NCI-H2107 (cell line): ENCODE measurements at places on chromosomes 13 and 19.

GRCh38 chr19:45553464-45553863 is 31.1 kb downstream of the OPA3 start:
- peak; percentile 80 for DNase-seq

- DNase-seq: no peak
Measured at GRCh38 chr13:100600915-100601314, 12.3 kb upstream of the GGACT start.

DNA sequence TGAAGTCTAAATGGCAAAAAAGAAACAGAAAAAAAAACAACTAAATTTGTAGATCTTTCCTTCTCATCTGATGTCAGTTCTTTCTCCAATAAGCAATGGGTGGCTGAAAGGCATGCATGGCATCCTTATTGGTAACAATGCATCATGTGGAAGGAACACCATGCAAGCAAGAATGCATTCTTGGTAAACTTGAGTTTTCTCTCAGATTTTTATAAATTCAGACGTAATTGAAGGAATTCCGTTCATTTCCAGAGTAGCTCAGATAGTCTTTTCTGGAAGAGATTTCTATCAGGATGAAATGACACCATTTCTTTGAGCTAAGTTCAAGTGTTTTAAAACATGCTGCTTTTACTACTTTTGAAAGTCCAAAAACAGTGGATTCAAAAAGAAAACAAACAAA is 373.0 kb downstream of the COG6 start:
- no peak for DNase-seq

- DNase-seq: no peak
Measured at GRCh38 chr13:87459419-87459818, 211.8 kb upstream of the SLITRK5 start.

DNA sequence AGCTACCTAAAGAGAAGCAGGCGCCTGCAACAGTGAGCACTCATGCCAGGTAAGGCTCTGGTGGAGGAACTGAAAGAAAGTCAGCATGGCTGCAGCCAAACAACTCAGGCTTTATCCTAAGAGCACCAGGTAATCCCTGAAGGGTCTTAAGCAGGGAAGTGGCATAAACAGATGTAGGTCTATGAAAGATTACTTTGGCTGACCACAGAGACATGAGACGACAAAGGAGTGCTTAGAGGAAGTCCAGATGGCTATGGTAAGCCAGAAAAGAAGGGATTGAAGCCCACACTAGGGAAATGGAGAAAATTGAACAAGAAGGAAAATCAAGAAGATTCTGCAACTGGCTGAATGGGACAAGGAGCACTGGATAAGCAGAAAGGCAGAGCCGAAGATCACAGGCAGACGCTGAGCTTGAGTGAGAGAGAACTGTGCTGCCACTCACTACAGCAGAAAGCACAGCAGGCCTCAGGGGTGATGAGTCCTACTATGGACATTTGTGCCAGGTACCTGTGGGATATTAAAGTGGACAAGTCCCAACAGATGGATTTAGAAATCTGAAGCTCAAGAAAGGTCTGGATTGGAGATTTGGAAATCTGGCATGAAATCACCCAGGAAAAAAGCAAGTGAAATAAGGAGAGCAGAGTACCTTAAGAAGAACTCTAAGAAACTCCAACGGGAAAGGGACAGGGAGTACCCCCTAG is 4.2 kb downstream of the RCBTB1 start:
- no peak for DNase-seq

- peak; percentile 68 for DNase-seq
Measured at GRCh38 chr19:13150187-13150930, at the start of the genes IER2 and STX10. Gene IER2 (plus strand): TSS chr19:13150411. CDS start chr19:13153187, 2,776 bp downstream. Gene STX10 (minus strand): TSS chr19:13150375. CDS start chr19:13150173, 202 bp downstream.

- DNase-seq: no peak
Measured at GRCh38 chr13:73898276-73898675, 235.9 kb downstream of the KLF12 start.

DNA sequence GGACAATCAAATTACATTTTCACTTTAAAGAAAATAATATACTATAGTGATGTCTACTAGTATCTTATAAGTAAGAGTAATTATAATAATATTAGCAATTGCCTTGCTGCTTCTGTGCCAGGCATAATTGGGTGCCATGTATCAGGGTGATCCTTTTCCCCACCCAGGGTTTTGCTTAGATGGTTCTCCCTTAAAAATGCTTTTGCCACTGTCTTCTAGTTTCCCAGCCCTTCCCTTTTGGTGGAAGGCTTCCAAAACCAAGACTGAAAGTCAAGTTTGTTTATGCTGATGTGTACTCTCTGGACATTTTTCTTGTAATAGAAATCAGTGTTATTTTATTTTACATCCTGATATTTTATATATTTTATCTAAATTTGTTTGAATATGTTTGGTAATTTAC is 77.8 kb downstream of the ITGBL1 start:
- DNase-seq: no peak

GRCh38 chr13:79659121-79659521 is 178.2 kb downstream of the NDFIP2 start:
- DNase-seq: no peak

DNA sequence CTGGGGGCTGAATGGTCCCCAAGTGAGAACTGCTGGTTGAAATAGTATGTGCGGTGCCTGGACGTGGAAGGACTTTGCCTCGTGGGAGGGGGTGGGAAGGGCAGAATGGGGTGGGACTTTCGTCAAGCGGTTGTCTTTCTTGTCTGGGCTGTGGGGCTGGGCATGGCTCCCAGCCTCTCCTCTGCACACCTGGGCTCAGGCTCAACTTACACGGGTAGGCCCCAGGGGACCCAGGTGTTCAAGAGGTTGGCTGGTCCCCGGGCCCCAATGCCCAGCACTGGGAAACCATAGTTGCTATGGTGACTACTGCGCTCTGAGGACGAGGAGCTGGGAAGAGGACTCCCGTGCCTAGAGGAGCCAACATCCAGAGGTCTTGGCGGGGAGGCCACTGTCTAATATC is 7.3 kb downstream of the NWD1 start:
- DNase-seq: peak; percentile 92

DNA sequence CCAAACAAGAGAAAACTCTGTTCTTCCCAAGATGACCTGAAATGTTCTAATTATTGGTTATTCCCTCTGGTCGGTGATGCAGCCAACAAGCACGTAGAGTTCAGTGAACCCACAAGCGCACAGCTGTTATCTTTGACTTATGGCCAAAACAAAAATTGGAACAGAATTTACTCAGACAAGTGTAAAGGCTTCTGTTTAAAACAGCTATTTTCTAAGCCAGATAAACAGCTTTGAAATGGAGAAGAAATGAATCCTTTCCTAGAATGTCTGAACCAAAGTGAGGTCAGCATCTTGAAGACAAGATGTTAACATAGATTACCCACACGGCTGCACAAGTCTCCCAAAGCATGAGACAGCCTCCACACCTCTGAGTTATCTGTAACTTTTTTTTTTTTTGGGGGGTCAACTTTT is 669.2 kb downstream of the DIAPH3 start:
- DNase-seq: no peak

GRCh38 chr19:34269968-34270621 is 15.7 kb downstream of the GARRE1 start:
- DNase-seq: no peak

- DNase-seq: no peak
Measured at GRCh38 chr13:27200413-27201070, 28.9 kb upstream of the USP12 start.

- no peak for DNase-seq
Measured at GRCh38 chr13:31927219-31927653, 104.3 kb upstream of the FRY start.

- DNase-seq: no peak
Measured at GRCh38 chr19:32872391-32872790, 2.8 kb upstream of the SLC7A9 start.

- no peak for DNase-seq
Measured at GRCh38 chr13:44011036-44011435, 131.3 kb downstream of the LACC1 start.

GRCh38 chr13:92461402-92461801 is 765.2 kb upstream of the GPC6 start:
- DNase-seq: no peak

DNA sequence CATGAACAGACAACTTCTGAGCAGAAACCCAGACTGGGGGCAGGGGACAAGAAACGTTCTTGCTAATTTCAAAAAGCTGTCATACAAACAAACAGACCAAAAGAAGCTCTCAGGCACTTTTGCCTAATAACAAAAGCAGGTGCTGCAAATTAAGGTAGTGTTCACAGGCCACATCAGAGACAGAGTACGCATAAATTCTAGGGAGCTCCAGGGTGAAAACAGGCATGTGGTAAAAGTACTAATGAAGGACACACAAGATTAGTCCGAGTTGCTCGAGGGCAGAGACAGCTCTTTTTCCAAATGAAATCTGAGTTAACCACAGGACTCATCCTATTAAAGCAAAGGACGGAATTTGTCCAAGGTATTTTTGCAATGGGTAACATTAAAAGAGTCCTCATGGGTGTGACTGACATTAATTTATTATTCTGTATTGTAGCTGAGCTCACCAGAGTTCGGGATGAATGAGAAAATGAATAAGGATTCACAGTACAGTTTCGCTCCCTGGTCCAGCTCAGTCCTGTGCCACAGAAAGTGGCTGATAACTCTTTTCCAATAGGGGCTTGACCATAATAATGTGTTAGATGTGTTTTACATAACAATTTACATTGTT is 197.3 kb downstream of the LHFPL6 start:
- no peak for DNase-seq

GRCh38 chr13:109516186-109516585 is 270.2 kb downstream of the IRS2 start:
- no peak for DNase-seq
